ENCODE measurements at places on chromosomes 3 and 15.

DNA sequence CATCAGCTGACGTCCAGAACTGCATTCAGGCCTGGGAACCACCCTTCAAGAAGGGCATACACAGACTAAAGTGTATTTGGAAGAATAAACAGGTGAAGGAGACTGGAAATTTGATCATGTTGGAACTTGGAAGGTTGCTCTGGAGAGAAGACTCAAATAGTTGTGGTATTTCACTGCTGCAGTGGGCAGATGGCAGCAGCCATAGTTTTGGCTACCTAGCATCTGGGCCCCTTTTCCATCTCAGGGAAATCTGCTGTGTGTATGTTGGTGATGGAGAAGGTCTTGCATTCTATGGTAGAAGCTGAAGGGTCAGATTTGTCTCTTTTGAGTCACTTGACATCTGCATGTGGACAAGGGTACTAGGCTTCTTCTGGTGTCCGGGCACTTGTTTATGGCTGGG is 114.4 kb upstream of the FGF7 start:
- no peak for DNase-seq

GRCh38 chr15:99343881-99344551 is 92.7 kb downstream of the LRRC28 start:
- DNase-seq, result no peak

- no peak for DNase-seq
Measured at GRCh38 chr15:63835211-63835568, 1.4 kb upstream of the HERC1 start.

DNA sequence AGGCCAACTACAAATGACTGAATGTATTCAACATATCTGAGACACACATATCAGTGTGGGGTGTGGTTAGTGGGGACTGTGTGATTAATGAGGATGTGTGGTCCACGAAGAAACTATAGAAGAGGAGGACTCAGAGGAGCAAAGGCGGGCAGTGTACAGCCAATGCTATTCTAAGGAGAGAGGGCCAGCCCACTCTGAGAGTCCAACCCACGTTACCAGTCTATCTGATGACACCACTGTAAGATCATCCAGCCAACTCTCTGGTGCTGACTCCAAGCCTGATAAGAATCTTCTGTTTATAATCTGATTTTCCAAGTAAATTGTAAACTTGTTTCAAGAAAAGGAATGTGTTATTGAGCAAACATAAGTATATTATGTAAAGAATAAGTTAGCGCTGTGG is 47.2 kb downstream of the MCF2L2 start:
- DNase-seq, result no peak
